ENCODE measurements at places on chromosomes 12 and 14. TPM values are rescaled to one million over a fixed set of nuclear protein-coding genes. Genes with fewer than 3 reads are reported as not detected.

Gene GDF3
- polyA plus RNA-seq, result 1.6 TPM

DNA sequence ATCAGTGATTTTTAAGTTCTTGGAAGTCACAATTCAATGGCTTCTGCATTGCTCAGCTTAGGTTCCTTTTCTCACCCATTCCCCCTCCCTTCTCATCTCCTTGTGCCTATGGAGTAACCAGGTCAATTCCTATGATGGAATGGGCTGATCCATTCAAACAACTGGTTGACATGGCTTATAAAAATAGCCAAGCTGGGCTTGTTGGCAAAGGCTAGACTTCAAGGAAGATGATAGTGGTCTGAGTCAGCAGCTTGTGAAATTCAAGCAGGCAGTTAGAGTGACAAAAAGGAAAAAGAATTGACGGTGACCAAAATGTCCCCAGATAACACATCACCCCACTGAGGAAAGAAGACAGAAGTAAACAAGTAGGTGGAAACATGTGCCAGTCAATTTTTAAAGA is 119.9 kb upstream of the PCED1B start:
- DNase-seq, result no peak

GRCh38 chr14:30260833-30261607 is 297.9 kb upstream of the G2E3 start:
- DNase-seq, result no peak

GRCh38 chr14:103311171-103311997 is 22.7 kb upstream of the EIF5 start:
- DNase-seq, result no peak

DNA sequence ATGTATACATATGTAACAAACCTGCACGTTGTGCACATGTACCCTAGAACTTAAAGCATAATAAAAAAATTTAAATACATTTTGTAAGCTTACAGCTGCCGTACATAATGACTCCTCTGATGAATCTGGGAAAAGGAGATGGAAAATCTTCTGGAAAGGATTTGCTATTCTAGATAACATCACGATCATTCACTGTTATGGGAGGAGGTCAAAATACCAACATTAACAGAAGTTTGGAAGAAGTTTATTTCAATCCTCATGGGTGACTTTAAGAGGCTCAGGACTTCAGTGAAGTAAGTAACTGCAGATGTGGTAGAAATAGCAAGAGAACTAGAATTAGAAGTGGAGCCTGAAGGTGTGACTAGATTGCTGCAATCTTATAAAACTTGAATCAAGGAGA is 172.2 kb downstream of the SLC16A7 start:
- no peak for DNase-seq

GRCh38 chr14:90387206-90387760 is 9.5 kb upstream of the CALM1 start:
- DNase-seq, result no peak

GRCh38 chr14:91228112-91229004 is 16.1 kb downstream of the GPR68 start:
- no peak for DNase-seq

Gene AICDA
- polyA plus RNA-seq, result 0.92 TPM

DNA sequence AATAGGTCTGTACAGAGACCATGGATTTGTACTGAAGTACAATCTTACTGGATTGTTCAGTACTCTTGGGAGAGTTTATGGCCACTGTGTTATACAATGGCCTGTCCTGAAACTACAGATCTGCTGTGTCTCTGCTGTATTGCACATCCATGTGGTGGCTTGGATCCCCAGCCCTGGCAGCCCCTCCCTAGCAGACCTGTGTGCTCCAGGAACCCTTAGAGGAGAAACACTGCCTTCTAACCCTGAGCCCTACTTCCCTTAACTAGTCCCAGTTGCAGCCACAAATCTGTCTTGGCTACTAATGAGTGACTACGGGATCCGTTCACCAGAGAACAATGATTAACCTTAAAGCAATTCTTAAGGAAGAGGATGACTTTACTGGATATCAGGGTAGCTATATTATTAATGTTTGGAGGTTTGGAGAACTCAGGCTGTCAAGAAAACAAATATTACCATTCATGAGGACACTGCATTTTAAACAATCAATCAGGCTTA is 27.7 kb downstream of the RNF34 start:
- no peak for DNase-seq

GRCh38 chr14:70901269-70901668 is 6.0 kb upstream of the PCNX1 start:
- no peak for DNase-seq

- no peak for DNase-seq
Observed at GRCh38 chr12:123270214-123271000, 1.2 kb downstream of the CDK2AP1 start.

Gene CCT2
- 276 TPM for polyA plus RNA-seq

Gene KRT75
- polyA plus RNA-seq, result not detected

Gene SIX1
- 8.2 TPM for polyA plus RNA-seq

- DNase-seq, result no peak
Observed at GRCh38 chr12:40615590-40615989, 76.6 kb upstream of the CNTN1 start.

- no peak for DNase-seq
Observed at GRCh38 chr12:107336695-107337094, 243.3 kb upstream of the CRY1 start.

DNA sequence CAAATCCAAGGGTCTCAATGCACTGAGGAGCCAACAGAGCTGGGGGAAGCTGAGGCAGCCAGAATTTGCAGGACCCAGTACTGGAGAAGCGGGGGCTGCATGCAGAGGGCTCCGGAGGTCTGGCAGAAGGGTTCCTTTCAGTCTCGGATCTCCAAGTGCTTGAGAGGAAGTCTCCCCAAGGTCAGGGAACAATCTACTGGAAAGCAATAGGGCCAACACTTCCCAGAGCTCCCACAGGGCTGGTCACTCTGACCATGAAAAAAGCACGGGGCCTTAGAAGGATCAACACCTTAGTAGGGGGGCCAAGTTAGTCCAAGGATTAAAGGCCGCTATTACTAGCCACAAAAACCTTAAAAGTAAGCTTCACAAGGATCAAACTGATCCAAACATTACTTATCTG is 31.7 kb downstream of the SPPL3 start:
- no peak for DNase-seq

DNA sequence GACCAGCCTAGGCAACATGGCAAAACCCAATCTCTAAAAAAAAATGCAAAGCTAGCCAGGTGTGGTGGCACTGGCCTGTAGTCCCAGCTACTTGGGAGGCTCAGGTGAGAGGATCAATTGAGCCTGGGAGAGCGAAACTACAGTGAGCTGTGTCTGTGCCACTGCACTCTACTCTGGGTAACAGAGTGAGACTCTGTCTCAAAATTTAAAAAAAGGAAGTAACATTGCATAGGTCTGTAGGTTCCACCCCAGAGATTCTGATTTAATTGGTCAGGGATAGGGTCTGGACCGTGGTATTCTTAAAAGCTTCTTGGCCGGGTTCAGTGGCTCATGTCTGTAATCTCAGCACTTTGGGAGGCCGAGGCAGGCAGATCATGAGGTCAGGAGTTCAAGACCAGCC is 26.2 kb downstream of the ZC2HC1C start:
- no peak for DNase-seq

- no peak for DNase-seq
Observed at GRCh38 chr12:4356041-4356327, 23.5 kb downstream of the FGF23 start.

Gene FCF1
- 69.7 TPM for polyA plus RNA-seq

GRCh38 chr12:49969027-49969426 is 3.7 kb upstream of the AQP6 start:
- no peak for DNase-seq

DNA sequence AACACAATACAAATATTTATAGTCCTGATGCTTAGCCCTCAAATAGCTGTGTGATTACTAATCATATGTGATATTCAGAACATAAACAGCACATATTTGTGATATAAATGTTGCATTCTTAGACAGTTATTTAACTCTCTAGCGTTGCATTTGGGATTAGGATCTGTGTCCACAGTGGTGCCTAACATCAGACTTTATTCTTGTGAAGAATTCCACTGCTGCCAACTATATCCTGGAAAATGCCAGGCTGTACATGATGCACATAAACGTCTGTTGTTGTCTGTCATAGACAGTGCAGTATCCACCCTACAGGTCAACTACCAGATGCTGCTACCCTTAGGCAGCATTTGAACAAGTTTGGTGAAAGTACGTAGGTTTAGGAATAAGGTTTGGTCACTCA is 39.0 kb downstream of the SLC38A4 start:
- no peak for DNase-seq

- no peak for DNase-seq
Observed at GRCh38 chr12:123263196-123263817, 8.3 kb downstream of the CDK2AP1 start.

- DNase-seq, result no peak
Observed at GRCh38 chr14:89219051-89219450, 198.0 kb downstream of the FOXN3 start.

DNA sequence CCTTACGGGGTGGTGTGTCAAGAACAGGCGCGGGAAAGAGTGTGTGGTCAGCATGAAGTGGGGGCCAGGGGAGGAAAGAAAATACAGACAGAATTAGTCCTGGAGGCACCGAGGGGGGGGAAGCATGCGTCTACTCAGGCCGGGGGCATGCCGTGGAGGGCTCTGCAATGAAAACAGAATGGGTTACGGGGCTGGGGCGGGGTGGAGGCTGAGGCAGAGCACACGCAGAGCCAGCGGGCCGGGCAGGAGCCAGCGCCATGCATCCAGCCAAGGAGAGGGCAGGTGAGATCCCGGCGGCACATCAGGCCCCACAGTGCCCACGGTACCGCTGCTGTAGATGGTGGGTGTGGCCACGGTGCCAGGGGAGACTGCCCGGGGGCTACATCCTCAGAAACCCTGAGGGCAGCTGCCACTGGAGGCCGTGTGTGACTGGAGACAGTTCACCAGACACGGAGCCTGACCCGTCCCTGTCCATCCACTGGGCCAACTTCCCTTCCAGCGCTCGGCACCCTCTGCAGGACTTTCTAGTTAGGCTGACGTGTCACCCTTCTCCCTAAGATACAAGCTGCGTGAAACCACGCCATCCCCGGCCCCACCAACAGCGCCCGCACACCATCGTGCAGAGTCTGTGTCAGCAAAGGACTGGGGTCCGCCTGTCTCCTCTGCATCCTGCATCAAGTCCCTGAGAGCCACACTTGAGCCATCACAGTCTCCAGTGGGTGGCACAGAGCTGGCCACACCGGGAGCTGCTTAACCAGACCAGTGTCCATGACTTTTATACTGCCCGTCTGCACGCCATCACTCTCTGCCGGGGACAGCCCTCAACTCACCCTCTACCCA is 87.4 kb downstream of the PIWIL1 start:
- no peak for DNase-seq

- DNase-seq, result no peak
Observed at GRCh38 chr12:111353603-111354295, 15.1 kb downstream of the PHETA1 start.

GRCh38 chr14:32603992-32604565 is 275.0 kb downstream of the AKAP6 start:
- DNase-seq, result no peak

- no peak for DNase-seq
Observed at GRCh38 chr12:125331342-125332052, 266.3 kb downstream of the AACS start.
